Omental fat pad (tissue), 4 donors: ENCODE measurements at places on chromosomes 1 and 21. TPM values are rescaled to one million over a fixed set of nuclear protein-coding genes. Genes with fewer than 3 reads are reported as not detected.

The DNALI1 gene
- 5.6 TPM for total RNA-seq

The CFH gene
- 65.1 TPM for total RNA-seq

The PGLYRP3 gene
- total RNA-seq: not detected

The SERTAD4 gene
- total RNA-seq: 0.36 TPM

The SEMA4A gene
- 99.1 TPM for total RNA-seq

The ICOSLG gene
- 1.7 TPM for total RNA-seq

The C1orf87 gene
- not detected for total RNA-seq

The BLZF1 gene
- total RNA-seq: 31.5 TPM

The VASH2 gene
- 7.6 TPM for total RNA-seq

The KRTAP7-1 gene
- total RNA-seq: not detected

The MROH9 gene
- total RNA-seq: 0.24 TPM

GRCh38 chr1:6967431-6968111 lies 182.3 kb downstream of the CAMTA1 start:
- DNase-seq: no peak

GRCh38 chr1:198929961-198930599 lies 291.2 kb downstream of the PTPRC start:
- no peak for DNase-seq

GRCh38 chr1:29800522-29800956 lies 564.2 kb downstream of the PTPRU start:
- DNase-seq: no peak

GRCh38 chr1:31811605-31812004 lies 4.2 kb downstream of the SPOCD1 start:
- DNase-seq: no peak

DNA sequence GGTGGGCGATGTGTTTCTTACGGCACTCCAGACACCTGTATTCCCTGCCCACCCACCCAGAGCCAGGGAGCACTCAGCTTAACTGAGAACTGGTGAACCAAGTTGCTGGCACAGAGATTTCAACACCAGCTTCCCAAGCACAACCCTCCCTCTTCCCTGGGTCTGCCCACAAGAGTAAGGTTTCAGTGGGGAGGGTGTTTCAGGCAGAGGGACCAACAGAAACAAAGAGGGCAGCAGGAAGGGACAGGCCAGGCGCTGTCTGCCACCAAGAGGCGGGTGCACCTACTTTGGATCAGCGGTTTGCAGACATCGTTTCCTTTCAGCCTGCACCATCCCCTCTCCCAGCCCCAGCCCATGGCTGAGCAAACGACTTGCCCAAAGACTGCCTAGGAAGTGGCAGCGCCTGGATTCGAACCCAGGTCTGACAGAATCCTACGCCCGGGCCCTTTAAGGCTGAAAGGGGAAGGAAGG lies 21.9 kb upstream of the ALDH4A1 start:
- no peak for DNase-seq

GRCh38 chr1:160121388-160121787 lies 5.8 kb downstream of the ATP1A2 start:
- no peak for DNase-seq

DNA sequence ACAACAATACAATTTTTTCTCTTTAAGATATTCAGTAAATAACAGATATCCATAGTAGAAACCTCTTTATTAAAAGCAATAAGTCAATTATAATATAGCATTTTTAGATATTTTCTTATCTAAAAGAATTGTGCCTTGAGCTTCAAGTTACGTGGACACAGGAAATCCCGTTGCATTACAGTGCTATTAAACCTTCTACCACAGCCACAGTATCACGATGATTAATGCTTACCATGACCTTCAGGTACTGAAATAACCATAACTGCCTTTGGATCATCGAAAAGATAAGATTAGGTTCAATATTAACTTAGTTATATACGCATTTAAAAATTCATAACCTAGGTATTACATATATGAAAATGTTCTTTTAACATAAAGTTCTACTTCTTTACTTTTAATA lies 17.9 kb downstream of the B3GALNT2 start:
- DNase-seq: no peak

GRCh38 chr1:52474807-52475206 lies 70.4 kb downstream of the PRPF38A start:
- no peak for DNase-seq

DNA sequence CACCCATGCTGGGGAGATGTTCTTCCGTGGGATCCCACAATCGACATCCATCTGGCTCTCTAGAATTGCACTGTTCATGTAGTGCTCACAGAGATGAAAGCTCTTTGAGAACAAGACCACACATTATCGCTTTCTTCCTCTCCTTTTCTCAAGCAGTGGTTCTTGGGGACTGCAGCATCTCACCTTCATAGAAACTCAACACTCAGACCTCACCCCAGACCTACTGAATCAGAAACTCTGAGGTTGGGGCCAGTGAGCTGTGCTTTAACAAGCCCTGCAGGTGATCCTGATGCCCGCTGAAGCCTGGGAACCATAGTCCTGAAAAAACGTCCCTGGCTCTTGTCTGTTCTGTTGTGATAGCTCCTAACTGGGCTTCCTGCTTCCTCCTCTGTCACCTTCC lies 251.3 kb upstream of the FGGY start:
- DNase-seq: no peak

DNA sequence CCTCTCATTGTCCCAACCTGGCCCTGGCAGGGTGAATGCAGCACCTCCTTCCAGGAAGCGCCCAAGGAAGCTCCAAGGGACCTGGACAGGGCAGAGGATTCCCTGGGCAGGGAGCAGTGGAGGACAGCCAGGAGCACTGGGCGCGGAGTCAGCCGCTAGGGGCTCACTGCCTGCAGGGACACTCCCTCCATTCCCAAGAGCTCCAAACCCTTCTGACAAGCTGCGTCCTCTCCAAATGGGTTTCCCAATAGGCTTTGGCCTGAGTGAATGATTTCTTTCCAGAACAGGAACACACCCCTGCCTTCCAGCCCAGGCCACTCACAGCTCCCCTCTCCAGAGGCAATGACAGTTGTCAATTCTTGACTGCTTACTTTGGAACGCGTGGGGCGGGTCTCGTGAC lies 128.5 kb upstream of the EDN2 start:
- DNase-seq: no peak

DNA sequence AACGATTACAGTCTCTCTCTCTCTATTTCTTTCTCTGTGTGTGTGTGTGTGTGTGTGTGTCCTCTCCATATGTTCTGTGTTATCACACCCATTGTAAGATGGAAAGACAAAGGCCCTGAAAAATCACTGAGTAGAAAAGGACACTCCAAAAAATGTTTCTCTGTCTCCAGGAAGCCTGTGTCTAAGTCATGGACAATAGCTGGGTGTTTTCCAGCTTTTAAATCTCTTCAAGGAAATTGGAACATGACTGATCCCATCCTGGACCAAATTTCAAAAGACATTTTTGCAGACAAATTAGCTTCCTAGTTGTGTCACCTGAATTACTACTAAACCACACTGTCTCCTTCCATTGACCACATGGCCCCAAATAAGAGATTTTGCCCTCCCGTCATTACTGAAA lies 31.0 kb upstream of the LMX1A start:
- no peak for DNase-seq

DNA sequence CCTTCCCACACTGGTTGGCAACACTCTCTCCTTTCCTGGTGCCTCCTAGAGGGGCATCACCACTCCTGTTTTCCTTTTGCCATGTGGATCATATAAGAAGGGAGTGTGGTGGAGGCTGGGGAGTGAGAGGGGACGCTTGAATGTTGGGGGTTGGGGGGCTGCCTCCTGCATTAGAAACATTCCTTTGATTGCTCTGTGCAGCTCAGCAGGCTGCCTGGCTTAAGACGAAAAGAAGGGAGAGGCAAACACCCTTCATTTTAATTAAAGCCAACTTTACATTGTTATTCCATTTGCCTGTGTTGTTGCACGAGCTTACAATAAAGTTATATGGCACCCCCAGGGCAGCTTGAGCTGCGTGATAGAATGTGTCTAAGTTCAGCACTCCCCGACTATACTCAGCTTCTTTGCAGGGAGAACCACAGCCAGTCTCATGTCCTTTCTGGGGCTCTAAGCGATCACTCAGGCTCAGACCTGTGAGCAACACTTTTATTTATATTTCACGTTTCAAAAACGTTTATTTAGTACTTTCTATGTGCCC lies 57.4 kb downstream of the FOXD2 start:
- DNase-seq: no peak

- DNase-seq: no peak
These were observed 91.2 kb upstream of the NGF start for GRCh38 chr1:115429241-115429640.

DNA sequence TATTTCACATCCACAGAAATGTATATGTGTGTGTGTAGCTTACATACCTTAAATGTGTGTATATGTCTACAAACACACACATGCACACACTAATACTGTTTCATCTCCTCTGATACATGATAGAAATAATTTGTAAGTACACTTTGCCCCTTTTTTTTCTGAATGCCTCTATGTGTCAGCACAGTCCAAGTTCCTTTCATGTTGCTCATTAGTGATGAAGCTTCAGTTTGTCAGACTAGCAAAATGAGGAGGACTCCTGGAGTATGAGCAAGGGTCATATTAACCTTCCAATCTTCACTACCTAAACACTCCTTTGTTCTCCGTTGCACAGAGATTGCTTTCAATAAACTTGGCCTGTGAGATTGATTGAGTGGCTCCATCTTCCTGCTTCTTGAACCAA lies 935.4 kb downstream of the MRPL39 start:
- no peak for DNase-seq

DNA sequence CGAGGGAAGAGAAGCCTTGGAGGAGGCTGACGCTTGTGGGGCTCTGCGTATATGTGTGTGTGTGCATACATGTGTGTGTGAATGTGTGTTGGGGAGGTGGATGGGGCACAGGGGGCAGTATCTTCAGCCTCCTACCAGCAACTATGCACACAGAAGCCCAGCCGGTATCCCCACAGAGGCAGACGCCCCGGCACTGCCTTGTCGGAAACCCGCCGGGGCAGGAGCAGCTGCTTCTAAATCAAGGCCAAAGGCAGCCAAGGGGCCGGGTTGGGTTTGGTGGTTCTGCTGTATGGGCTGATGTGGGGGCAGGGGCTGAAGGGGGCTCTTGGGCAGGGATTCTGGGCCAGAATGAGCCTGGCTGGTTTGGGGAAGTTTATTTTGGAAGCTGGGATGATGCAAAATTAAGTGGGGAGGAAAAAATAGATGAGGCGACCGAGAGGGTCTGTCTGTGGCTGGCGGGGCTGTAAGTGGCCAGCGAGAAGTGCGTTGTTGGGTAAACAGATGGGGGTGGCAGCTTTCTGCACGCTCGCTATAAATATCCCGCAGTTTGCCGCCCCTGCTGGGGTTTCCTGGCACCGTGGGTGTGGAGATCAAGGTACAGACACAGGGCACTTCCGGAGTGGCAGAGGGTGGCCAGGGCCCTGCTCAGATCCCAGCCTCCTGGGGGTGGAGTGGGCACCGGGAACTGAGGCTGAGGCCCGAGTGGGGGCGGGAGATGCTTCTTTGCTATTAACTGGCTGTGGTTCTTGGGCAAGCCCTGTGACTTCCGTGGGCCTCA lies 11.0 kb upstream of the WNT4 start:
- no peak for DNase-seq

- DNase-seq: no peak
These were observed 67.1 kb downstream of the UBE2T start for GRCh38 chr1:202274611-202275010.

DNA sequence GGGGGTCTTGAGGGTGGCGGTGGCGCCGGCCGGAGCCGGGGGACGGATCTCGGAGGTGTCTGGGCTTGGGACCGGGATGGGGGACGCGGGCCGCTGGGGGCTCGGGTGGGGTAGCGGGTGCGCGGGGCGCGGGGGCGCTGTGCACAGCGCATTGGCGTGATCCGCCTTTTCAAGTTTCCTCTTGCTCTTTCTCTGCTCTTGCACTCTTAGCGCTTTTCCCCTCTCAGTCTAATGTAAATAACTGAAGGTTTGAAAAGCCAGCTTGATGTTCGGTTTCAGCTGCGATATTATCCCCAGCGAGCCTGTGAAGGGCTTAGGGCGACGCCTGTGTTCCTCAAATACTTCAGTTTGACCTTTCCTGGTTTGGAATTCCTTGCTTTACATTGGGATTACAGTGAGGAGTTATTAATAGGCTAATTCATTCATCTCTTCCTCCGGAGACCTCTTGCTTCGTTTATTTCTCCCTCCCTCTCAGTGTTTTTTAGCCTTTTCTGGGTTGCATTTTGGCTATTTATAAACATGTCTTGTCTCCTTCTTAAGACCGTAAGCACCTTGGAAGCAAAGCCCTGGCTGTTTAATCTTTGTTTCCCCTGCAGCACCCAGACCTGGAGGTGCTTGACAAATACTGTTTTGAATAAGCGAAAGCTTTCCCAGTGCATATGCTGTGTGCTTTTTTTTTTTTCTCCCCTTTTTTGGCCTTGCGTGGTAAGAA lies 693 bp downstream of the RAB4A start:
- DNase-seq: no peak

DNA sequence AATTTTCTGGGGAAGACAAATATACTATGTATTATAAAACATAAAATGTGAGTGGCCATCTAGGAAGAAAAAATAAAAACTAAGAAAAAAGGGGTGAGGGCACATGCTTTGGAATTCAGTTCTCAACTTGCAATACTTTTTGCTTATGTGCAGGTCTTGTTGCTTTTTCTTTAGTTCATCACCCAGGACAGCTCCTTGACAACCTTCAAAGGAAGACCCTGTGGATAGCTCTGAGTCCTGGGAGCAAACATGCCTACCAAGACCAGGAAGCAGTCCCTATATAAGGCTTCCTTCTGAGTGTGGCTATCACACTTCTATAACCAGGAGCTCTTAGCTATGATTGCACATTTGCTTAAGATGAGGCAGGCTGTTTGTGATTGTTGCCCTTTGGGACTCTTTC lies 78.0 kb downstream of the WDR64 start:
- no peak for DNase-seq

DNA sequence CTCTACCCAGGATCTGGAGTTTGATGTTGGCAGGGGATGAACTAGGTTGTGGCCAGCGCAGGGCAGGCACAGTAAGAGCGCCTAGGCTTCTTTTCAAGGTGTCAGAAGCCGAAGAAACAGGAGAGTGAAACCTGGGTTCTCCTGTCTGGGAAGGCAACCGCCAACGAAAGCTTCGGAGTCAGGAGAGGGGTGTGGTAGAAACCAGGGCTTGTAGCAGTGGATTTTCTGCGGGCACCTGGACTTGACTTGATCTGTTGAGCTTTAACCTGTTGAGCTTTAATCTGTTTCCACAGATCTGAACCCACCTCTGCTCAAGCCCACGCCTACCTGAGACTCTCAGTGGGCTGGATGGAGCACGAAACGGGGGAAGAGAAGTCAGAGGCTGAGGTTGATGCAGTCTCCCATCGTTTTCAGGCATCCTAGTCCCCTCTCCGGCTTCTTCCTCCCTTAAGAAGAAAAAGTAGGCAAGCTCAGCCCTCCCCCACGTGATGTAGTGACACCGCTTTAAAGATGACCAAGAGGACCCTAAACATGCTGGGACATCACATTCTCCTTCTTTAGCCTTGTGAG lies 9.3 kb downstream of the HLX start:
- DNase-seq: no peak

GRCh38 chr1:91015358-91015780 lies 6.5 kb downstream of the ZNF644 start:
- no peak for DNase-seq

GRCh38 chr1:40621821-40622450 lies 43.5 kb downstream of the RIMS3 start:
- DNase-seq: no peak

- DNase-seq: no peak
These were observed 11.1 kb downstream of the MTHFR start for GRCh38 chr1:11794446-11795237.

GRCh38 chr1:8493916-8494540 lies 176.1 kb downstream of the SLC45A1 start:
- no peak for DNase-seq
